ENCODE measurements at places on chromosomes 2 and 18.

DNA sequence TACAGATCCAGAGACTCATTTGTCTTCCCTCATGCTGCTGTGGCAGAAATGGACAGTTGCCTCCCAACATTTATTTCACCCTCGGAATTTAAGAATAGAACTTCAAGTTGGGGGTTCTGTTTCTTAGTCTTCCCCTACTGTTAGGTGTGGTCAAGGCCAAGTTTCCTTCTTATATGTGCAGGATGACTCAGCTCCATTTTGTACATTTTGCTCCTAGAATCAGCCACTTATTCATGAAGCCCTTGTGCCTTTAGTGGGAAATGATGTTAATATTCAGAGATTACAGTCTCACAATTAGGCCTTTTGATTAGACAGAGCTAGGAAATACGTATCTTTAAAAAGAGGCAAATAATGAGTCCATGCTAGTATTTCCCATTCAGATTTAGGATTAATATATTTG, 46.2 kb upstream of the ELOA2 start:
- DNase-seq: no peak

GRCh38 chr2:35199298-35199697, 1156.3 kb upstream of the CRIM1 start:
- DNase-seq: no peak

GRCh38 chr2:81984969-81985637, 1680.6 kb upstream of the LRRTM1 start:
- DNase-seq: no peak

- DNase-seq: peak; percentile 11
These were observed 21.5 kb upstream of the SPRED2 start for GRCh38 chr2:65453916-65454315.

- no peak for DNase-seq
These were observed 4.8 kb downstream of the CDH7 start for GRCh38 chr18:65755616-65756015.

All from IMR-90 (cell line).